ENCODE measurements at places on chromosomes 13 and 19. TPM values are rescaled to one million over a fixed set of nuclear protein-coding genes. Genes with fewer than 3 reads are reported as not detected.
A peak's percentile ranks its signal among the peaks of the same experiment; 100 is the strongest.

GRCh38 chr13:46389457-46390451 is 2.7 kb upstream of the RUBCNL start:
- no peak for DNase-seq

The PLEKHA4 gene
- total RNA-seq, result 15.4 TPM

- DNase-seq, result no peak
Measured at GRCh38 chr13:49821216-49822009, 28.9 kb upstream of the KPNA3 start.

The SMIM24 gene
- not detected for total RNA-seq

- DNase-seq, result peak; percentile 95
Measured at GRCh38 chr19:35755550-35756376, 1.1 kb downstream of the HSPB6 start.

GRCh38 chr19:7942981-7943443 is 454 bp downstream of the TIMM44 start:
- DNase-seq, result no peak

DNA sequence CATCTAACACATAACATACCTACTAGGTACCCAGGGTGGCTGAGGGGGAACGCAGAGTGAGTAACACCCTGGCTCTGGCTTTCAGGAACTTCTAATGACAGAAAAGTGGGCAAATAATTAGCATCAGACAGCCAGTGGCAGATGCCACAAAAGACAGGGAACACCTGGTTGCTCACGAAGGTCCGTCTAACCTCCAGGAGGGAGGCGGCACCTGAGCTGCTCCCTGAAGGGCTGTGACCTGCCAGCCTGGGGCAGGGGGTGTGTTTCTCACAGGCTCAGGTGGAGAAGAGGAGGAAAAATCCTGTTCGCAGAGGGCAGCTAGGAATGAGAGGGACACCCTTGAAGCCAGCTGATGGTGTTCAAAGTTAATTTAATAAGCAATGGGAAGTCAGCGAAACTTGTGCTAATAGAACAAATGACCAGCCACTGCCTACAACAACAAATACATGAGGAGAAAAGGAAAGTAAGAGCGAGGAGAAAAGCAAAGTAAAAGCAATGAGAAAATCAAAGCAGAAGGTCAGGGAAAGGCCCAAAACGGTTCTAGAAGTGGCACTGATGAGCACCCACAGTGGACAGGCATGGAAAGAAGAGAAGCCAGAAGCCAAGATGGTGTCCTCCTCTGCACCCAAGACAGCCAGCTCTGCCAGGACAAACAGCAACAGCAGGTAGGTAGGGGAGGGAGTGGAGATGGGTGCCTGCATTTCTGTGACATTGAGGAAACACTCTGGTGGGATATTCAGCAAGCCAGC is 87.3 kb downstream of the STK24 start:
- no peak for DNase-seq

The ACP7 gene
- total RNA-seq, result not detected

DNA sequence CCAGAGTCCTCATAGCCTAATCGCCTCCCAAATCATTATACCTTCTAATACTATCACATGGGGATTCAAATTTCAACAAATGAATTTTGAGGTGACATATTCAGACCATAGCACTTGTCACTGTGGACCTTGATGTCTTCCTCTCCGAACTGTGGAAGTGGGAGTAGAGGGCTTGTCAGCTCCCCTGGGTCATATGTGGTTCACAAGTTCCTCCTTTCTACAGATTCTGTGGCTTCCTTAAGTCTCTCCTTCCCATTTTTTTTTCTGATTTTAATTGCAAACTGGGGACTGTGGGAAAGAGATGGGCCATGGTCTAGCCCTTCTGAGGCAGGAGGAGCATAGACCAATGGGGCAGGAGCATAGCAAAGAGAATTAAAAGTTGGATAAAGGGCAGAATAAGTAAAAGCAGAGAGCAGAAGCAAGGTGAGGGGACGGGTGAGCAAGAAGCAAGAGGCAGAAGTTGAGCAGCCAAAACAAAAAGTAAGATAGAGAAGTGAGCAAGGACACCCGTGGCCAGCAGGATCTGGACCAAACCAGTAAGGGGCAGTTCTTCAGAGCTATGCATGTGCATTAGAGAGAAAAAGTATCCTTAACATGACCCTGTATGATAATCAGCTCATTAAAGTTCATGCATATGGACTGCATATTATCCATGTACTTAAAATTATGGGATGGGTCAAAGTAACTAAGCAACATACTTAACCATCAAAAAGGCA is 2.6 kb upstream of the SIGLEC7 start:
- no peak for DNase-seq

- DNase-seq, result no peak
Measured at GRCh38 chr13:31245598-31246373, 46.0 kb downstream of the B3GLCT start.

- no peak for DNase-seq
Measured at GRCh38 chr13:33953781-33954180, 135.8 kb downstream of the RFC3 start.

DNA sequence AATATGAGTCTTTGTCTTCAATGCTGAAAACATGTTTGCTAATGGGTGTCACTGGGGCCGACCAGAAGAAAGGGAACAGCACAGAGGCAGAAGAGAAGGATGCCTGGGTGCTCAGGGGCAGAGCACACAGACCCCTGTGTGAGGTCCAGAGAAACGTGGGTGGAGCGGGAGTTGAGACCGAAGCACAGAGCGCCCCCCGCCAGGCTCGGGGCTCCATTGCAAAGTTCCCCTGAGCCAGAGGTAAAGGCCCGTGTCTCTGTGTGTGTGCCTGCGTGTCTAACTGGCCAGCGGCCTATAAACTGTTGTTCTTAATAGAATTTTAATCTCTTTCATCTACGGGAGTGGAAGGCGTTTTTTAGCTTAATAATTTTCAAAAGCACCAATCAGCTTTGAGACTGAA is 343.1 kb downstream of the TEX29 start:
- DNase-seq, result no peak

GRCh38 chr13:111325146-111325890 is 4.9 kb downstream of the TEX29 start:
- no peak for DNase-seq

GRCh38 chr19:8477889-8478288 is 24.6 kb downstream of the PRAM1 start:
- no peak for DNase-seq

DNA sequence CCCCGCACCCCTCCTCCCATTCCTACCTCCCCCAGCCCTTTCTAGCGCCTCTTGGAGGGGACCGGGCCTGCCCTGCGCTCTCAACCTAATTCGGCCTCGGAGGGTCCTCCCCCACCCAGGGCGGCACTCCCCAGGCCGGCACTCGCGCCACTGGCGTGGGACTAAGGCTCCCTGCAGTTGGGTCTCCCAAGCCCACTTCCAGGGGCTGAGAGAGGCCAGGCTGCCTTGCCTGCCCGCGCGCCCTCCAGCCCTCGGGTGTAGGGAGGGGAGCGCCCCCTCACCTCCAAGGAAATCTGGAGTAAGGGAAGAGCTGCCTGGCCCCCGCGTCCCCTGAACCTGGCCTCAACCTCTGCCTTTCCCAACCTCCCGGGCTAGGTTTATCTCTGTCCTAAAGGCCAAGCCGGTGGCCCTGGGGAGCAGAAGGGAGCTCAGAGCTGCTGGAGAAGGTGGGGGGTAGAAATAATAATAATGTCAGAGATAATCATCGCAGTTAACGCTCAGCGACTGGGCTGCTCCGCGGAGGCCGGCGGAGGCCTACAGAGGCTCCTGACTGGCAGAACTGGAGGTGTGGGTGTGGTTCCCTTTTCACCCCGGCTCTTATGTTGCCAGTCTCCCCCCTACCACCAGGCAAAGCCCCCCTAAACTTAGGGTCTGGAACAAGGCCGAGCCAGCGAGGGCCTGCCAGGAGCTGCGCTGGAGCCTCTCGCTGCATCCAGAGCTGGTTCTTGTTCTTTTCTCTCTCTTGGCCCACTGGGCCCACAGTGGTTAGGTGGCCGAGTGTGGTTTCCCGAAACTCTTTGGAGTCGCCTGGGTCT is 9.6 kb downstream of the ZIC2 start:
- DNase-seq, result peak; percentile 39

- DNase-seq, result no peak
Measured at GRCh38 chr19:38516802-38517201, 83.3 kb downstream of the RYR1 start.

- DNase-seq, result no peak
Measured at GRCh38 chr13:113137691-113138298, 15.2 kb downstream of the F10 start.

GRCh38 chr13:113083022-113083373 is 22.6 kb upstream of the F7 start:
- DNase-seq, result no peak

- DNase-seq, result peak; percentile 66
Measured at GRCh38 chr19:57648331-57649003, 15.5 kb downstream of the ZNF211 start.

- DNase-seq, result no peak
Measured at GRCh38 chr19:2181633-2181997, 17.9 kb downstream of the DOT1L start.

DNA sequence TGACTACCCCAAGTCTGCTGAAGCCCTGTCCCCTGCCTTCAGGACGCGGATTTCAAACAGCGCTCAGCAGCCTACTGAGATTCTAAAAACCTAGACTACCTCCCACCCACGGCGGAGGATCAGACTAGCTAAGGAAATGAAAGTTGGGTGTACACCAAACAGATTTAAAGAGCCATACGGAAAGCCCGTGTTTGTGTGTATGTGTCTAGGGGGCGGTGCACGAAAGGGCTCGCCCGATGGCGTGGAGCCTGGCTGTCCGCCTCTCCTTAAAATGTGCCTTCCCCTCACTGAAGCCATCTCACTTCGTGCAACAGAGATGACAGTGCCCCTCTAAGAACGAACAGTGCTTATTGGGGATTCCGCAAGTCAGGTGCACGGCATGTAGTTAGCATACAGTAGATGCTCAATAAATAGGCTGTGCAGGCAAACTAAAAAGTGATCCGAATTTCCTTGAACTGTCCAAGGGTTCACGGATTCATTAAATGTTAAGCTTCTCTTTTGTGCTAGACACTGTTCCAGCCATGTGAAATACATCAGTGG is 639 bp downstream of the LENG1 start:
- DNase-seq, result no peak

The NLRP11 gene
- not detected for total RNA-seq

DNA sequence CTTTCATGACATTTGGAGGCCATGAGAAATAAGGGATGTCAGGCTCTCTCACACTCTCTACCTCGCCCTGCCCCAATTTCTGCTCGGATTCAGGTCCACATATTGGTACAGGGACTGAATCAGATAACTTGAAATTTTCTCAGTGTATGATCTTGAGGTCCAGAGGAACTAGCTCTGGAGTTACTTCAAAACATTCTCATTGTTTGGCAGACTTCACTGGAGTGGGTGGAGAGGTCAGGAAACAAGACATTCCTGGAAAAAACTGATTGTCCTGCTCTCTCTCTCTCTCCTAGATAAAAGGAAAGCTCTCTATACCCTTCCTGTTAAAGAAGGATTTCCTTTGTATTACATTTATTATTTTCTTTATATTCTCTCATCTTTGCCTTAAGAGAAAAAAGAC is 428.1 kb upstream of the DACH1 start:
- no peak for DNase-seq

GRCh38 chr13:48715977-48716376 is 62.2 kb downstream of the CYSLTR2 start:
- no peak for DNase-seq

The PDX1 gene
- not detected for total RNA-seq

The WDR18 gene
- 9.9 TPM for total RNA-seq

The ZNF416 gene
- total RNA-seq, result 3.3 TPM

DNA sequence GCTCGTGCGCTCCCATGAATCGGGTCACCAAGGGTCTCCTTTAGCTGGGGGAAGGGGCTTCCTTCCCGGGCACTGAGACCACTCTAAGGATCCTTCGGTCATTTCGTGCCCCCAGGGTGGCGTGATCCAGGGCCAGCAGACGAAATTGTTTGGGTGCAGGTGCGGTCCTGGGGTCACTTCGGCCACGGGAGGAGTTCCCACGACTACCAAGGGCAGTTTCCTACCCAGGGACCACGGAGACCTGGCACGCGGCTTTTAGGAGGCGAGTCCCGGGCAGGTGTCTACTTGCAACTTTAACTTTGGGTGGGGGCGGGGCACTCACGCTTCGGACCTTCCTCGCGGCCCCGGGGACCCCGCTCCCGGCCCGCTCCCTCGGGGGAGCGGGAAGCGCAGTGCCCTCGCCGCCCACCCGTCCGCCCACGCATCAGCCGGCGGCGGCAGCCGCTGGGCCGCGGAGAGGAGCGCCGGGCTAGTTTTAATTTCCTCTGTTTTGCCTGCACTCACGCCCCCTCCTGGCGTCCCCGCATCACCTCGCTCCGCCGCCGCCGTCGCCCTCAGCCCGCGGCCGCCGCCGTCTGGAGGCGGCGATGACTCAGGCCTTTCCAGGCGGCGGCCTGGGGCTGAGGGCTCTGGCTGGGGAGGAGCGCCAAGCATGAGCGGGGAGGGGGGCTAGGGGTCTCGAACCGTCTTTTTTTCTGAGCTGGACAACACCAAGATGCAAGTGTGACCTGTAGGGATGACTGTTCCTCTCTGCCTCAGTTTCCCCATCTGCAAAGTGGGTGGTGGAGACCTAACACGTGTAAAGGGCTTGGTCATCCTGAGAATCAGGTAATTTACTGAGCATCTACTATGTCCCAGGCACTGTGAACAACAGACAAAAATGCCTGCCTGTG is 21.8 kb downstream of the OLFM2 start:
- no peak for DNase-seq

The CXCL17 gene
- total RNA-seq, result not detected

DNA sequence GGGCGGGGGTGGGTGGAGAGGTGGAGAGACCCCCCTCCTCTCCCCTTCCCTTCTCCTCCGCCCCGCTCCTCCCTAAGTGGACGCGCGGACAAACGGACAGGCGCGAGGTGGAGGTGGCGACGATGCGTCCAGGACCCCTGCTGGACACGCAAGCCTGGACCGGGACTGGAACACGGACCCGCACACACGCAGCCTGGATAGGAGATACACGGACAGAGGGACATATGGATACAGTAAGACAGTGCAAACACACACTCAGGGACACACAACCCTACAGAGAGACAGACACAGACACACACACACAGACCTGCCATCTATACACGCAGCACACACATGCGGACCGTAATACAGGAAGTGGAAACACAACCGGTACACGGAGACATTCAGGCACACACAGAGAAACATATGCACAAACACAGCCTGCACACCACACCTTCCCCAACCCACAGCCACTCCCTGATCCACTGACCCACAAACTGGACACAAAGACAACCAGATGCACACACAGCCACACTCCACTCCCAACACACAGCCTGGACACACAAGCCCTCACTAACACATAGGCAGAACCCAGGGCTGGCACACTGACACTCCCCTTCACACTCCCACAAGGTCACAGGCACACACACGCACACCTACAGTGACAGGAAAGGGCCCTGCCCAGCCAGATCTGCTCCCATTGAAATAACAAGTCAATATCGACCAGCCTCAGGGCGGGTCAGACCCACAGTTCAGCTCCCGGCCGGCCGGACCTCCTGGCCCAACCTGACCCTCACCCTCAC is 696 bp upstream of the ERFL start:
- DNase-seq, result no peak

- DNase-seq, result no peak
Measured at GRCh38 chr19:31392464-31392863, 43.2 kb upstream of the TSHZ3 start.

The FGF22 gene
- total RNA-seq, result 2.1 TPM

- no peak for DNase-seq
Measured at GRCh38 chr13:58953638-58954037, 1210.1 kb downstream of the DIAPH3 start.

GRCh38 chr19:12866416-12867119 is 14.7 kb downstream of the DNASE2 start:
- DNase-seq, result no peak
